ENCODE measurements at places on chromosomes 1 and 21. TPM values are rescaled to one million over a fixed set of nuclear protein-coding genes. Genes with fewer than 3 reads are reported as not detected.

MMP23B gene
- 11.0 TPM for total RNA-seq

ANGPTL3 gene
- total RNA-seq, result not detected

PAQR6 gene
- 0.43 TPM for total RNA-seq

A3GALT2 gene
- total RNA-seq, result not detected

RNF11 gene
- total RNA-seq, result 128 TPM

SH2D5 gene
- 3.9 TPM for total RNA-seq

LAMC1 gene
- total RNA-seq, result 541 TPM

ANGPTL1 gene
- total RNA-seq, result 4.3 TPM

SLC9C2 gene
- not detected for total RNA-seq

RGS13 gene
- total RNA-seq, result not detected

GRCh38 chr1:79519084-79519760 is 512.7 kb upstream of the ADGRL4 start:
- no peak for DNase-seq

- no peak for DNase-seq
These were observed 85.4 kb upstream of the PBX1 start for GRCh38 chr1:164473544-164473943.

DNA sequence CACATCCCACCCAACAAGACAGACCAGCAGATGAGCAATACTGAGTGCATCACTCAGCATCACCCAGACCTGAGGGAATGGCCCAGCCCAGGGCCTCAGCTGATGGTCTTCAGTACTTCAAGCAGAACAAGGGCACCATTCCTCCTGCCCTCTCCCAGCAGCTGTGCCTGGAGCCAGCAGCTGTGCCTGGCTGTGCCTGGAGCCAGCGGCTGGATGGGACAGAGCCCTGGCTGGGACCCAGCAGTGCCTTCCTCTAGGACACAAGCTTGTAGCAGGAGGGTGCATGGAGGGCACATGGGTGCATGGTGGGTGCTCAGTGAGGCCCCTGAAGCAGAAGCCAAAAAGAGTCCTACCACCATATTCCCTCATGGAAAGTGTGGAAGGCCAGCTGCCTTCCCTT is 583.8 kb downstream of the NPHP4 start:
- DNase-seq, result no peak

- DNase-seq, result no peak
These were observed 122.7 kb downstream of the SIK1 start for GRCh38 chr21:43304206-43304605.

GRCh38 chr1:202998836-202999750 is 8.1 kb upstream of the TMEM183A start:
- peak; percentile 56 for DNase-seq

DNA sequence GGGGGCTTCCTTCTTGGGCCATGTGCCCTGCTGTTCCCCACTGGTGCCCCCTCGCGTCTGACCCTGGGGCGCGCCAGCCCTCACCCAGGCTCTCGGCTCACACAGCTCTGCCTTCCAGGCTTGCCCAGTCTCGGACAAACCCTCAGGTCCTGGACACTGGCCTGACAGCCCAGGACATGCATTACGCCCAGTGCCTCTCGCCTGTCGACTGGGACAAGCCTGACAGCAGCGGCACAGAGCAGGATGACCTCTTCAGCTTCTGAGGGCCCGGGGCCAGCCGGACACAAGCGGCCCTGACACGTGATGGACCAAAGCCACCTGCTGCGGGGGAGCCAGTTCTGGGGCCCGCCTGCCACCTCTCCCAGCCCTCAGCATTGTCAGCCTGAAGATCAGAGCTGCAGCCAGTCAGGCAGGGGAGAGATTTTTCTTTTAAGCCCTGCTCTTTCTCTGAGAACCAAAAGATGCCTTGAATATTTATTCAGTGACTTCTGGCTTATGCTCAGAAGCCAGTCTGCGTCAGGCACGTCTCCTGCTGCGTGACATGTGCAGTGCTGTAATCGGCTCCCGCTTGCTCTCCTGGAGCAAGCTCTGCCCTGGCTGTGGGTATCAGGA is 23.4 kb downstream of the LDLRAP1 start:
- peak; percentile 82 for DNase-seq

- DNase-seq, result no peak
These were observed 433.1 kb downstream of the PCP4 start for GRCh38 chr21:40300300-40300699.

DNA sequence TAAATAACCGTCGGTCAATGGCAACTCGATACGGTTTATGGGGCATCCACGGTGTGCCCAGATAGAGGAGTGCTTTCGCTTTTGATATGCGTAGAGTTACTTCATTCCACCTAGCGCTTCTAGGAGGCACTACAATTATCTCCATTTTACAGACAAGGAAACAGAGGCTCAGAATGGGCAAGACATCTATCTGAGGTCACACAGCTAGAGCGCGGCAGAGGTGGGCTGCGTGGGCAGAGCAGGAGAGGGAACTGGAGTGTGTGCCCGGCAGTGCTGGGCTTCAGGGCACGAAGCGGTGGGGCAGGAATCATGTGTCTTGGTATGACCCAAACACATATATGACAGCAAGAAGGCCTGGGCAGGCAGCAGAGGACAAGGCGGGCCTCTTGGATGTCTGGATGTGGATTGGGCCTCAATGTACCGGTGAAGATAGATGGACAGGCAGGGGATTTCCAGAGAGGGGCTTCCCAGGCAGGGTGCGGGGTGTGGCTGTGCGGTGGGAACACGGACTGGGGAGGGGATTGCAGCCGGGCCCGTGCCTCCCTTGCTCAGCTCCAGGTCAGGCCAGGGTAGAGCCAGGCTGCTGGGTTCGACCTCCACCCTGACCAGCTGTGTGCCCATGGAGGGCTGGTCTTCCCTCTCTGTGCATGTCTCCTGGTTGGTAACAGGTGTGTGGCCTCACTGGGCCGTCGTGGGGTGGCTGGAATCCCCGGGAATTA is 21.2 kb downstream of the TP73 start:
- DNase-seq, result no peak

DNA sequence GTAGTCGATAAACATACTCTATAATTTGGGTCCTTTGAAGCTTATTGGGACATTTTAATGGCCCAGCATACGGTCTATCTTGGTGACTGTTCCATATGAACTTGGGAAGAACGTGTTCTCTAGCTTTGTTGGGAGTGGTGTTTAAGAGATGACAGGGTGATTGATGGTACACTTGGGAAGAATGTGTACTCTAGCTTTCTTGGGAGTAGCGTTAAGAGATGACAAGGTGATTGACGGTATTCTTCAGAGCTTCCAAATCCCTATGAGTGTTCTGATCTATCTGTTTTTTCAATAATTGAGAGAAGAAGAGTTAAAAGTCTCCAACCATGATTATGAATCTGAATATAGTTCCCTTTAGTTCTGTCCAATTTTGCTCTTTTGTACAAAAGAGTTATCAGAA is 9.4 kb downstream of the NPHP4 start:
- DNase-seq, result peak; percentile 20

DNA sequence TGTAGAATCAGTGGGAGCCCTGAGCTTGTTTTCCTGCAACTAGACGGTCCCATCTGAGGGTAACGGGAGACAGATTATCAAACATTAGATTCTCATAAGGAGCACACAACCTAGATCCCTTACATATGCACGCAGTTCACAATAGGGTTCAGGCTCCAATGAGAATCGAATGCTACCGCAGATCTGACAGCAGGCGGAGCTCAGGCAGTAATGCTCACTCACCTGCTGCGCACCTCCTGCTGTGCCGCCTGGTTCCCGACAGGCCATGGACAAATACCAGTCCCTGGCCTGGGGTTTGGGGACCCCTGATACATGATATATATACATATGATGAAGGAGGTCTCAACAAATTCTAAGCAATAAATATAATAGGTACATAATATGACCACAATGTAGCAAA is 19.7 kb upstream of the SMIM12 start:
- no peak for DNase-seq

DNA sequence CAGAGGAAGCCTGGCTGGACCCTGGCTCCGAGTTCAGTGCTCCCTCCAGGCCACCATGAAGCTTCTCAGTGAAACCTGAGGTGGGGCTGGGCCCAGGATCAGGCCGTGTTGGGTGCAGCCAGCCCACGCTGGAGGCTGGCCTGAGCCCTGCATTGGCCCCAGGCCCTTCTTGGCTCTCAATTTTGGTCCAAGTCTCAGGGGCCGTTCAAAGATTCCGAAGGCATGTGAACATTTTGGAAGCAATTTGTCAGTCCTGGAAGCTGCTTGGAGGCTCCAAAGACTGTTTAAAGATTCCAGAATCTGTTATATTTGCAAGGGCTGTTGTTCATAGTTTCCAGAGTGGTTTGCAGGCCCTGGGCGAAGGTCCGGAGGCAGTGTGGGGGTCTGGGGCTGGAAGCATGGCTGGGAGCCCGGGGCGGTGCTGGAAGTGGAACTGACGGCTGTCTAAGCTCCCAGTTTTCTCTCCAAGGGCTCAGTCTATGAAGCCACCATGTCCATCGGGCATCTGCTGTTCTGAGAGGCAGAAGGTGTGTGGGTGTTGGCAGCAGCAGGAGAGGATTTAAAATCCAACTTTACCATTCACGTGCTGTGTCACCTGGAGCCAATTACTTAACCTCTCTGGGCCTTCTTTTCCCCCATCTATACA is 104.9 kb downstream of the EPHB2 start:
- DNase-seq, result no peak

- DNase-seq, result no peak
These were observed 334.3 kb downstream of the NCAM2 start for GRCh38 chr21:21332492-21332891.

GRCh38 chr1:234667600-234668576 is 57.9 kb upstream of the IRF2BP2 start:
- DNase-seq, result no peak

DNA sequence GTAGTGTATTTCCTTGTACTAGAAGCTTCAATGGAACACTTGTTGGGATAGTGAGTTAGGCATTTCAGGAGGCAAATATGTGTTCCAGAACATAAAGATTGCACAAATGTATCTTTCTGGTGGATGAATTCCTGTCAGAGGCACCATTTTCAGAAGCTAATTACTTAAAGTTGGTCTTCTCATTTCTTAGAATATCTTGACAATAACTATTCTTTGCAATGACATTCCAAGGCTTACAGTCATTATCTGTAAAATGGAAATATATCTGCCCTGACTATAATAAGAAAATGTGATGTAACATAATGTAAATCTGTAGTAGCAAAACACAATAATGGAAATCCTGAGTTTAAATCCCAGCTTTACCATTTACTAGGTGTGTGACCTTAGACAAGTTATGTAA is 2.7 kb downstream of the VCAM1 start:
- DNase-seq, result no peak

DNA sequence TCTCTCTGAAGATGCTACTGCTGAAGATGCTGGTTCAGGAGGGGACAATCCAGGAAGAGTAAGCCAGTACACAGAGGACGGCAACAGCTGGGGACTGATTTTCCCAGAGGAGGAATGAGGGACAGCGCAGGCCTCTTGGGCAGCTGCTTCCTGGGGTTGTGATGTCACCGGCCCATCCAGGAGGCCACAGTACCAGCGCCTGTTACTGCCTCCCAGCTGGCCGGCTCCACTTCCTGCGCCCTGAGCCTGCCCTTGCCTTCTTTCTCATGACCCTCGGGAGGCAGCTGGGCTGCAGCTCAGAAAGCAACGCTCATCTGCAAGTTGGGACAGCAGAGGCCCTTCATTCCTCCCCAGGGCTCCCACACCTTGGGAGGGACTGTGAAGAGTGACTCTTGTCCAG is 21.9 kb upstream of the ID3 start:
- peak; percentile 96 for DNase-seq

Data from fibroblast of villous mesenchyme (primary cell).